ENCODE measurements at places on chromosomes 2 and 18.

- no peaks in the 10 kb centered on the region for H3K36me3 ChIP-seq
- H3K4me1 ChIP-seq, result peaks cover 13% of the 10 kb centered on the region
- H3K4me3 ChIP-seq, result peak within 1 kb of the TSS; percentile 79
- peak; percentile 66 for DNase-seq
Measured at GRCh38 chr2:3519255-3520205, at the start of gene ADI1. ADI1 (minus strand) TSS chr2:3519531; CDS start chr2:3519487, 44 bp downstream.

GRCh38 chr2:169705927-169706326, 11.7 kb downstream of the PHOSPHO2 start:
- no peak for DNase-seq
- H3K4me1 ChIP-seq, result no peaks in the 10 kb centered on the region
- H3K27ac ChIP-seq, result no peak overlapping the region
- H3K27me3 ChIP-seq, result no peaks in the 10 kb centered on the region

DNA sequence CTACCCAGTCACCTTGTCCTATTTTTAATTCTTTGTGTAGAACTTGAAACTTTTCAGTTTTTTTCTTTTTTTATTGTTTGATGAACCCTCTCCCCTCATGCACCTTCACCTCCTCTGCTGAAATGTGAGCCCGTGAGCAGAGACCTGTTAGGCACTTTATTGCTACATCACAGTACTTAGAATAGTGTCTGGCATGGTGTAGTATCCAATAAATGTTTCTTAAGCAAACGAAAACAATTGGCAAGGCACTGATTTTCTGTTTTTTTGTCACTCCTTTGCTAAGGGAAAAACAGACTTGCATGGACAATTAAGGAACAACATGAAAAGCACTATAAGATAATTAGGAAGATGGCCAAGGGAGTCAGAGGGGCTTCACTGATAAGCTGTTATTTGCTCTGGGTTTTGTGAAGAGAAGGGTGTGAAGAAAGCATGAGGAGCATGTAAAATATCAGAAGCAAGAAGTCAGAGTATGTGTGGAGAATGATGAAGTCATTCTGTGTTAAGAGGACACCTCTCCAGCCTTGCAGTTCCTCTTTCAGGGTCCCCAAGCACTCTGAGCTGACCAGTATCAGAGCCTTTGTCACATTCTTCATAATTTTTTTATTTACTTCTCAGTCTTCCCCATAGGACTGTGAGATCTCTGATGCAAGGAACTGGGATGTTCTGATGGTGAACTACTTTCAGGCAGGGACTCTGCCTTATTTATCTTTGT, 99.7 kb upstream of the CAVIN2 start:
- H3K36me3 ChIP-seq, result no peaks in the 10 kb centered on the region
- DNase-seq, result no peak
- H3K27me3 ChIP-seq, result peaks cover 2% of the 10 kb centered on the region
- no peaks in the 10 kb centered on the region for H3K4me1 ChIP-seq

DNA sequence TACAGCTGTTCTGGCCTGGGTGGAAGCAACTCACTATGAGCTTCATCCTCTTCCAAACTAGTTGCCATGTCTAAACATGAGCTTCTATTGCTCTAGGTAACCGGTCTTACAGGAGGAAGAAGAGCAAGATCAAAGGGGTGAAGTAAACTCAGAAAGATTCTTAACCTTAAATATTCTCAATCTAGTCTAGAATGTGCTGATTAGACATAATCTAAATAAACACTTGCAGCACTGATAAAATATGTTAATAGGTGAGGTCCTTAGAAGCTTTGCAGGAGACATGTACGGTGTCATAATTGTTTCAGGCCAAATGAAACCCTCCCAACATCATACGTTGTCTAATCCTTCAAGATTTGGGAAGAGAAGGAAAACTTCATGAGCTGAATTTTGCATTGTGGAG, 431.6 kb upstream of the FSHR start:
- no peaks in the 10 kb centered on the region for H3K27me3 ChIP-seq
- no peaks in the 10 kb centered on the region for H3K36me3 ChIP-seq
- H3K27ac ChIP-seq, result no peak overlapping the region
- H3K4me3 ChIP-seq, result no peak overlapping the region
- H3K4me1 ChIP-seq, result no peaks in the 10 kb centered on the region

DNA sequence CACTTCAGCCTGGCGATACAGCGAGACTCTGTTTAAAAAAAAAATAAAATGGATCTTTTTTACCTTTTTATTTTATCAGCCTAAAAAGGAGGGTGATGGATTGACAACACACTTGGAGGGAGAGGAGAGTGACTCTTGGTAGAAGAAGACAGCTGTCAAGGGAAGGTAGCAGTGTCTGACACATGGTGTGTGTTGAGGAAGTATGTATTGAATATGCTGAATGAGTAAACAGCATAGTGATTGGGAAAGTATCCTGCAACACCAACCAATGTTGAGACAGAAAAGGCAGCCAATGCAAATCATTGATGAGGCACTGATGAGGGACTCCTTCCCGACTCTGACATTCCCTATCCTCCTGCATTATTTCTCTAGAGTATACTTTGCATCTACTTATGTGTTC, 306.4 kb downstream of the LPIN1 start:
- no peak overlapping the region for H3K4me3 ChIP-seq
- DNase-seq, result no peak
- H3K36me3 ChIP-seq, result no peaks in the 10 kb centered on the region
- H3K27me3 ChIP-seq, result peaks cover 4% of the 10 kb centered on the region
- H3K27ac ChIP-seq, result no peak overlapping the region

GRCh38 chr2:52064234-52064633, 1032.3 kb upstream of the NRXN1 start:
- H3K4me1 ChIP-seq, result no peaks in the 10 kb centered on the region
- H3K27ac ChIP-seq, result no peak overlapping the region
- DNase-seq, result no peak
- no peaks in the 10 kb centered on the region for H3K36me3 ChIP-seq
- H3K4me3 ChIP-seq, result no peak overlapping the region

DNA sequence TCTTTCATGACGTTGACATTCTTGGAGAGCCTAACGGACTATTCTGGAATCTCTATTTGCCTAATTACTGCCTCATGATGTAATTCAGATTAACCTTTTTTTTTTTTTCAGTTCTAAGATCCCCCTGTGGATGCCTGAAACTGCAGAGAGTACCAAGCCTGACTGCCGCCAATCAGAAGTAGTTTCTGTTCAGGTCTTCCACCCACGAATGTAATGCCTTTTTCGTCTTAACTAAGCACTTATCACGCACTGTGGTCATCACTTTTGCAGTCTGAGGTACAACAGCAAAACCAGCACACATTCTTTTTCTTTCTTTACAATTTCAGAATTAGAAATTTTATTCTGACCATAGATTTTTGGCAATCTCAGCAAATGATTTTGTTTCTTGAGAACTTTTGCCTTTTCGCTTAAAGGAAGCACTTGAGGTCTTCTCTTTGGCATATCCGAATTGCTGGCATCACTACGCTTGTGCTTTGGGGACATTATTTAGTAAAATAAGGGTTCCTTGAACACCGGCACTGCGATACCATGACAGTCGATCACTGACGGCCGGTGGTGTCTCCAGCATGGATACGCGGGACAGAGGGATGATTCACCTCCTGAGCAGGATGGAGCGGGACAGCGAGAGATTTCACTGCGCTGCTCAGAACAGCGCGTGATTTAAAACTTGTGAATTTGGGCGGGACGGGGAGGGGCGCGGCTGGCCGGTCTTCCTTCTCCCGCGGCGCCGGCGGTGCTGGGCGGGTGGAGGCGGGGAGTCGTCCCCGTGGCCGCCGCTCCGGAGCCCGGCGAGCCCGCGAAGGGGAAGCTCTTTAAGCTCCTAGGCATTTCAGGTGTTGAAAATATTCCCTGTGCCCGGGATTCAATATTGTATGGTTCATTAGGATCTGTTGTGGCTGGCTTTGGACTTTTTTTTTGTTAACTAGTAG, 32.0 kb upstream of the GPR55 start:
- peaks cover 34% of the 10 kb centered on the region for H3K27me3 ChIP-seq
- no peak for DNase-seq
- peak overlapping the region; percentile 21 for H3K27ac ChIP-seq
- peak overlapping the region; percentile 28 for H3K4me3 ChIP-seq

GRCh38 chr2:129828792-129829191, 150.7 kb upstream of the RAB6C start:
- no peaks in the 10 kb centered on the region for H3K36me3 ChIP-seq
- no peak overlapping the region for H3K27ac ChIP-seq
- H3K4me1 ChIP-seq, result no peaks in the 10 kb centered on the region
- no peaks in the 10 kb centered on the region for H3K27me3 ChIP-seq
- DNase-seq, result no peak
- H3K4me3 ChIP-seq, result no peak overlapping the region

- H3K27ac ChIP-seq, result no peak overlapping the region
- peaks cover 19% of the 10 kb centered on the region for H3K4me1 ChIP-seq
- no peak overlapping the region for H3K4me3 ChIP-seq
- no peak for DNase-seq
- peaks cover 18% of the 10 kb centered on the region for H3K27me3 ChIP-seq
- no peaks in the 10 kb centered on the region for H3K36me3 ChIP-seq
Measured at GRCh38 chr18:46754188-46754587, 2.7 kb downstream of the ST8SIA5 start.

GRCh38 chr2:103445347-103445746, 683.5 kb downstream of the TMEM182 start:
- H3K4me3 ChIP-seq, result no peak overlapping the region
- H3K36me3 ChIP-seq, result no peaks in the 10 kb centered on the region
- H3K27ac ChIP-seq, result no peak overlapping the region
- H3K27me3 ChIP-seq, result no peaks in the 10 kb centered on the region
- DNase-seq, result no peak
- no peaks in the 10 kb centered on the region for H3K4me1 ChIP-seq

DNA sequence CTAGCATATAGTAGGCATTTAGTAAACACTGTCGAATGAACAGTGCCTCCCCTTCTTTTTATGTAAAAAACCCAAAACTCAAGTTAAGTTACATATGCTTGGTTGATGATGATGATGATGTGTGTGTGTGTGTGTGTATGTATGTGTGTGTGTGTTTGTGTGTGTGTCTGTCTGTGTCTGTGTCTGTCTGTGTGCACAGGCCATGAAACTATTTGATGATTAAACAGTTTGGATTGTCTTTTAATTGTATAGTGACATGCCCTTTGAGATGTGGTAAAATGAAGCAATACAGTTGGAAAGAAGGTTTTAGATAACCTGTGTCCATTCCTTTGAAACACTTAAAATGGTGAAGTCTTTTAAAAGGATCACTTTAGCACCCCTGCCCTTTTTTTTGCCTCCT, 105.6 kb downstream of the MAP4K4 start:
- no peak overlapping the region for H3K27ac ChIP-seq
- H3K4me1 ChIP-seq, result peaks cover 10% of the 10 kb centered on the region
- no peak for DNase-seq
- H3K36me3 ChIP-seq, result no peaks in the 10 kb centered on the region

- H3K27me3 ChIP-seq, result no peaks in the 10 kb centered on the region
- no peak overlapping the region for H3K27ac ChIP-seq
- H3K4me3 ChIP-seq, result no peak overlapping the region
- DNase-seq, result no peak
- no peaks in the 10 kb centered on the region for H3K4me1 ChIP-seq
Measured at GRCh38 chr2:152623076-152623740, 94.1 kb downstream of the PRPF40A start.

- H3K4me1 ChIP-seq, result no peaks in the 10 kb centered on the region
- H3K27ac ChIP-seq, result no peak overlapping the region
- no peak for DNase-seq
- no peak overlapping the region for H3K4me3 ChIP-seq
- H3K36me3 ChIP-seq, result no peaks in the 10 kb centered on the region
- no peaks in the 10 kb centered on the region for H3K27me3 ChIP-seq
Measured at GRCh38 chr18:32301361-32301760, 111.5 kb downstream of the MEP1B start.

- DNase-seq, result no peak
- H3K27me3 ChIP-seq, result no peaks in the 10 kb centered on the region
- H3K4me3 ChIP-seq, result no peak overlapping the region
- H3K27ac ChIP-seq, result no peak overlapping the region
Measured at GRCh38 chr2:16745466-16745865, 79.8 kb upstream of the CYRIA start.

DNA sequence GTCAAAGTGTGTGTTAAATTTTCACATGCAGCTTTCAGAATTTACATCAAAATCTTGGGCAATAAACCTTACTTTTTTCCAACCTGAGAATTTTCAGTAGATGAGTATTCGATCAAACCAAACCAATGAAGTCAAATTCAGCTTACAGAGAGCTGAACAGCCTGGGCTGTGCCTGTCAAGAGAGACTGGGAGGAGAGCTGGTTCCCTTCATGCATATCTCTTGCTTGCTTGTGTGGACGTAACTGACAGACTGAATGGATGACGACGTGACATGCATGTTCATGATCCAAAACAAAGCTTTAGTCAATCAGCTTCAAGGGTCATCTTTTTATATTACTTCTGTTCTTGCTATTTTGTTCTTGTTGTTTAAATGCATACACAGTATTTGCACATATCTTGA, 145.2 kb downstream of the GALNT3 start:
- no peak overlapping the region for H3K4me3 ChIP-seq
- no peak for DNase-seq
- no peaks in the 10 kb centered on the region for H3K4me1 ChIP-seq
- H3K27ac ChIP-seq, result no peak overlapping the region
- no peaks in the 10 kb centered on the region for H3K36me3 ChIP-seq
- no peaks in the 10 kb centered on the region for H3K27me3 ChIP-seq

GRCh38 chr2:45331410-45331786, 279.7 kb downstream of the SRBD1 start:
- H3K4me3 ChIP-seq, result no peak overlapping the region
- H3K4me1 ChIP-seq, result no peaks in the 10 kb centered on the region
- H3K27me3 ChIP-seq, result no peaks in the 10 kb centered on the region
- no peak overlapping the region for H3K27ac ChIP-seq
- DNase-seq, result no peak

DNA sequence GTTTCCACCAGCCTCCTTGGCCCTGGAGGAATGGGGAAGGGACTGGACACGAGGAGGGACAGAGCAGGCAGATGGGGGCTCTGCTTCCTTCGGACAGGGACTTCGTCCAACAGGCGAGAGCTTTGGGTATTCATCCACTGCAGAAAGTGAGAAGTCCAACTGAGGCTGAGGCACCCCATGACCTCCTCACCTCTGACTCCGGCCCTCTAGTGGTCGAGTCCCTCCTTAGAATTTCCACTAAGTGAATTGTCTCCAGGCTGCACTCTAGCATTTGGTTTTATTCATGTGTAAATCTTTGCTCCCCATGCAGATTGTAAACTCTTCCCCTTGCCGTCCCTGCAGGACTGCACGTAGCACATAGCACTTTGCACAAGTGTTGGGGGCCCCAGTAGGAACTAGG, 75.6 kb downstream of the TMEM247 start:
- no peak for DNase-seq
- peaks cover 41% of the 10 kb centered on the region for H3K4me1 ChIP-seq
- no peak overlapping the region for H3K27ac ChIP-seq
- H3K27me3 ChIP-seq, result no peaks in the 10 kb centered on the region
- peaks cover 19% of the 10 kb centered on the region for H3K36me3 ChIP-seq
- H3K4me3 ChIP-seq, result no peak overlapping the region

Measured in natural killer cell (primary cell).